CD4-positive, alpha-beta memory T cell (primary cell): ENCODE measurements at places on chromosomes 5 and 9. TPM values are rescaled to one million over a fixed set of nuclear protein-coding genes. Genes with fewer than 3 reads are reported as not detected.

DNA sequence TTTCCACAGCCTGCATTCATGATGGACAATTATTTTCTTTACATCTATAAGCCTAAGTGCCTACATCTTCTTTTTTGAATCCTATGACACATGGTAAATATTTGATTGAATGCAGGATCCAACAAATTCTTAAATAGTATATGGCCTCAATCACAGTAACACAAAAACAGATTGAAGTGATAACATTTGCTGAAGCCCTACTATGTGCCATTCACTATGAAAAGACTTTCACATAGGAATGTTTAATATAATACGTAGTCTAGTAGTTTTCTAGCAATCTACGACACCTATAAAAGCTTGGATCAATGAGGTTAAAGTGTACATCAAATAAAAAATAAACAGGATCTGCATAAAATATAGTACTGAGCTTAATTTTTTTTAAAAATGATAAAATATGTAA is 231.0 kb downstream of the AP3B1 start:
- H3K36me3 ChIP-seq: no peaks in the 10 kb centered on the region
- H3K27me3 ChIP-seq: no peaks in the 10 kb centered on the region
- DNase-seq: no peak
- no peak overlapping the region for H3K4me3 ChIP-seq

- H3K36me3 ChIP-seq: no peaks in the 10 kb centered on the region
- no peaks in the 10 kb centered on the region for H3K27me3 ChIP-seq
- no peak overlapping the region for H3K27ac ChIP-seq
- no peak overlapping the region for H3K4me3 ChIP-seq
- H3K4me1 ChIP-seq: peaks cover 5% of the 10 kb centered on the region
Observed at GRCh38 chr5:179534431-179534830, 15.9 kb upstream of the RUFY1 start.

GRCh38 chr9:22169727-22170503 is 160.8 kb upstream of the CDKN2B start:
- no peaks in the 10 kb centered on the region for H3K27me3 ChIP-seq
- DNase-seq: no peak
- no peak overlapping the region for H3K27ac ChIP-seq
- no peak overlapping the region for H3K4me3 ChIP-seq
- H3K4me1 ChIP-seq: no peaks in the 10 kb centered on the region

- H3K36me3 ChIP-seq: no peaks in the 10 kb centered on the region
- no peaks in the 10 kb centered on the region for H3K27me3 ChIP-seq
- no peak overlapping the region for H3K27ac ChIP-seq
- H3K4me1 ChIP-seq: no peaks in the 10 kb centered on the region
- no peak for DNase-seq
- H3K4me3 ChIP-seq: no peak overlapping the region
Observed at GRCh38 chr9:8172000-8172399, 372.4 kb upstream of the DMAC1 start.

The TNC gene
- not detected for total RNA-seq
